H9 (cell line): ENCODE measurements at places on chromosomes 13 and 19. TPM values are rescaled to one million over a fixed set of nuclear protein-coding genes. Genes with fewer than 3 reads are reported as not detected.

DNA sequence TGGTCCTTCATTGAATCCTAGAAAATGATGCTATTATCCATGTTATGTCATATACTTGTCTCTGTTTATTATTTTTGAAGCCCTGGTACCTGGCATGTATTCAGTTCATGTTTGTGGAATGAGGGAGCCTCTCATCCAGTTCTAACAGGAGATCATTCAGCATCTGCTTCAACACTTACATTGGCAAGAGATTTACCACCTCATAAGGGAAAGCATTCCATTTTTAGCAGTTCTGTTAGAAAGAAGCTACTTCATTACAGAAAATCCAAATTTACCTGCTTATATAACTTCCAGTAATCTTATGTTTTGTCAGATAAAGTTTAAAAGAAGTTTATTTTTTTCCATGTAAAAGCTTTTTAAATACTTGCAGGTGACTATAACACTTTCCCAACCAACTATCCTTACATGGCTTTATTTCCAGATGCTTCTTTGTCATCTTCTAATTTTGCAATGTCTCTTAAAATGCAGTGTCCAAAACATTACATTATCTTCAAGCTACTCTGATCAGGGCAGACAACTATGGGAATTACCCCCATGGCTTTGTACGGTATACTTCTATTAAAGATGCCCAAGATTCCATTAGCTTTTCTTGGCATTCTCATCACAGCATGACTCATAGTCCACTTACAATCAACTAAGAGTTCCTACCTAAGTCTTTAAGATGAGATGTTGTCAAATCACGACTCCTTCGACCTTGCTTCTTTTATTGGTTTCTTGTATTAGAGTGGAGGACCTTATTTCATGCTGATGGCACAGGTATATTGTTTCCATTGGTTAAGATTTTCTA lies 262.1 kb downstream of the PCDH9 start:
- no peaks in the 10 kb centered on the region for H3K27me3 ChIP-seq
- DNase-seq: no peak
- H3K36me3 ChIP-seq: no peaks in the 10 kb centered on the region

DNA sequence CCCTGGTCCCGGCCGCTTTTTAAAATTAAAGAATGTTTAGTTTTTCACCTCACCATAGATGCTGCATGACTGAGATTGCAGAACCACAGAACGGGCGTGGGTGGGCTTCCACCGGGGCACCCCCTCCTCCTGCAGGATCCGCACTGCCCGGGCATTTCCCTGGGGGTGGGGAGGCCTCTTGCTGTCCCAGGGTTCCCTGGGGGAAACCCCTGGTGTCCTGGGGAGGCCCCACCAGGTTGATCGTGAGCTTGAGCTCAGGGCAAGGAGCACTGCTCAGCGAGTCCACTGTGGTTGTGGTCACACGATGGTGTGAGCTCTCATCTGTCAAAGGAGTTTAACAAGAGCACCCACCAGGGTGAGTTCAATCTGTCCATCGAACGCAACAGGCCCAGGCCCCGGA lies 11.4 kb upstream of the TCF3 start:
- peaks cover 10% of the 10 kb centered on the region; the same call in 1 of the 2 replicates for H3K27me3 ChIP-seq
- DNase-seq: no peak

Gene FFAR1
- total RNA-seq: not detected in 2 replicates

Gene ADM5
- total RNA-seq: 13.5 and 13.6 TPM in 2 replicates

Gene PLIN5
- 2.7 and 3.9 TPM in 2 replicates for total RNA-seq

Gene LMTK3
- 14.4 and 15.2 TPM in 2 replicates for total RNA-seq

Gene KLK3
- not detected in 2 replicates for total RNA-seq
